ELR (cell line): ENCODE measurements at places on chromosomes 12 and 14.

DNA sequence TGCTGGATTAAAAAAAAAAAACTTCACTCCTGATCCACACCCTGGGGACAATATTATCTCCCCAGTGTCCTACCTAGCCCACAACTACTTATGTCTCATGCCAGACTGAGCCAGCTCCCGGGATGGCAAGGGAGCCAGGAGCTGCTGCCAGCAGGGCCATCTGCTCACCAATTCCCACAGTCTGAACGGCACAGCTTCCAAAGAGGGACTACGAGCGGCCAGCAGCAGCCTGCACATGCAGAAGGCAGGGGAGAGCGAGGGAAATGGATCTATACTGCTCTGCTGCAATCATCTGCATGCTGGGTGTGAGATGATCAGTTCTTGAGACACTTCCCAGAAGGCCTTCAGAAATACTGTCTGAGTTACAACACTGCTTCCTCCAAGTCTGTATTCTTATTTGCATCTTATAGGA is 11.1 kb downstream of the SSH1 start:
- no peak for DNase-seq

- no peak for DNase-seq
Measured at GRCh38 chr14:24052656-24053547, 1.1 kb downstream of the CARMIL3 start.

- DNase-seq: no peak
Measured at GRCh38 chr14:59273737-59274136, 85.3 kb downstream of the DAAM1 start.

GRCh38 chr12:102314821-102315220 is 117.2 kb upstream of the PMCH start:
- peak; percentile 4 for DNase-seq

DNA sequence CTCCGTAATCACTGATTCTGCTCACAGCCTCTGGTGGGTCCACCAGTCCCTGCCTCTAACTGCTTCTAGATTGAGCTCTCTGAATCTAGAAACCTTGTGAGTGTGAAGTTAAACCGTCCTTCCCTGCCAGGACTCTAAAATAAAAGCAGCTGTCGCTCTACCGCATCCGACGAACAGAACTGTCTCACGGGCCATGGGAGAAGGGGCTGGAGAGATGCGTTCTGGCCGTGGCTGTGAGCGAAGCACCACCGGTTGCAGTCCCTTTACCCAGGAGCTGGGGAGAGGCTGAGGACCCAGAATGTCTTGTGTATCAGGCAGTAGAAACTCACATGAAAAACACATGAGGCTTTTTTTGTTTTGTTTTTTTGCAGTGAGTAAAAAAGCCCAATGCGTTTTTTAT is 159.6 kb downstream of the PIWIL1 start:
- DNase-seq: no peak

DNA sequence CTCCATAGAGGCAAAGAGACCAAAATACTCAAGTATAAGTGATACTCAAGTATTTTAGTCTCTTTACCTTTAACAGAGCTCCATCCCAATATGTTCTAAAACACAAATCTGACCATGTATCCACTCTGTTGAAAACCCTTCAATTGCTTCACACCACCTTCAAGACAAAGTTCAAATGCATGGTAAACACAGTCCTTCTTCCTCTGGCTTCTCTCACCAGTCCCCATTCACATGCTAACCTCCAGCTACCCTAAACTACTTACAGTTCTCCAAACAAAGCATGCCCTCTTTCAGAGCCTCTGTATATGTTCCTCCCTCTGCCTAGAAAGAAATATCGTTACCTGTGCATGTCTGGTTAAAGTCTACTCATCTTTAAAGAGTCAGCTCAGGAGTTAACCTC is 100.2 kb downstream of the NUMB start:
- no peak for DNase-seq

DNA sequence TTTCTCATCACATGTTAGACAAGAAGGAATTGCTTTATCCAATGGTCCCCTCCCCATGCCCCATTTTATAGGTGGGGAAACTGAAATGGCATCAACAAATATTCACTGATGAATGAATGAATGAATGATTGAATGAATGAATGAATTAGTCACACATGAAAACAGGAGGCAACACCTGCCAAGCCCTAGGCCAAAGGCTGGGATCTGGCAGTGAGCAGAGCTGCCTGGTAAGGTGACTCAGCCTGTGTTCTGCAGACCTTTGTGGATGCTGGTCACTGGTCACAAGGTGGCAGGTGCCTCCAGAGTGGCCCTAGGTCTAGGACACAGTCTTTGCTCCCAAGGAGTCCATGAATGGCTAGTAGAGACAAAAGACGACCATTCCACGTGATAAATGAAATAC is 188.4 kb downstream of the RBM19 start:
- no peak for DNase-seq

DNA sequence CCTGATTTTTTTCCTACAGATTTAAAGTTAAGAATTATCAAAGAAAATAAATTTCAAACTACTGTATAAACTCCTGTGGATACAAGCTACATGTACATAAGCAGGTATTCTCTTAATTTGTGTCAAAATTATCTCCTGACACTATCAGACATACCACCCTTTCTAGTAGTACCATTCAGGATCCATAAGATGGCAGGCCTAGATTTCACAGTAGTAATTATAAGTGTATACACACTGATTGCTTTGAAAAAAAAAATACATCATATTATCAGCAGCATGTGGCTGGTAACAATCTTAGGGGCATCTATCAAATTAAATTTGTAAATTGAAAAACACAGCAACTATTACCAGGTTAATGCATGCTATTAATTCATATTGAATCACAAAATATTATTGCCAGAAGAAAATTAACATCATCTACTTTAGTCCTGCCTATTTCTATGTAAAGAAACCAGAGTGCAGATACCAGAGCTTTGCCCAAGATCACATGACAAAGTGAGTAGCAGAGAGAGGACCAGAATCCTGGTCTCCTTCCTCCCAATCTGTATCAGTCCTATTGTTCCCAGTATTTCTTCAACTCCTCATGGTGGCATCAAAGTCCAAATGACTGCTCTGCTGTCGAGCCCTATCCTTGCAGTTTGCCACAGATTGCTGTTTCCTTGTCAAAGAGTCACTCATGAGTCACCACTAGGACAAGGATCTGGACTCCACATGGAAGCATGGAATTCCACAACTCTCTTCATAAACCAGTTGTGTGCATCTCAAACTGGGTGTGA is 27.7 kb upstream of the CALM1 start:
- DNase-seq: peak; percentile 62
